ENCODE measurements at places on chromosomes 5 and 9. TPM values are rescaled to one million over a fixed set of nuclear protein-coding genes. Genes with fewer than 3 reads are reported as not detected.

The TRIM32 gene
- 7.4 TPM for total RNA-seq

The HACD4 gene
- 1.2 TPM for total RNA-seq

DNA sequence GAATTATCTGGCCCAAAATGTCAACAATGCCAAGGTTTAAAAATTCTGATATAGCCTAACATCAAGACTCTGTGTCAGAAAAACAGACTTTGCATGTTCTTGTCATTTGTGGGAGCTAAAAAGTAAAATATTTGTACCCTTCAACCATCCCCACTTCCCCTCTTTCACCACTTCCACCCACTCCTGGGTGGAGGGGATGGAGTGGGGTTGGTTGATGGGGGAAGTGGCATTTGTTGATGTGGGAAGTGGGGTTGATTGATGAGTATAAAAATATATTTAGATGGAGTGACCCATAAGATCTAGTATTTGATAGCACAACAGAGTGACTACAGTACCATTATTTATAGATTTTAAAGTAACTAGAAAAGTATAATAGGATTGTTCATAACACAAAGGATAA lies 55.0 kb upstream of the C9orf72 start:
- no peak for DNase-seq

- DNase-seq, result no peak
These were observed 17.2 kb upstream of the DIRAS2 start for GRCh38 chr9:90659650-90660364.

Measured in activated T-cell treated with anti-CD3 and anti-CD28 coated beads, Interleukin-2, amount 50 U/mL, for 4 hours (primary cell).